ENCODE measurements at places on chromosomes 2 and 18.

DNA sequence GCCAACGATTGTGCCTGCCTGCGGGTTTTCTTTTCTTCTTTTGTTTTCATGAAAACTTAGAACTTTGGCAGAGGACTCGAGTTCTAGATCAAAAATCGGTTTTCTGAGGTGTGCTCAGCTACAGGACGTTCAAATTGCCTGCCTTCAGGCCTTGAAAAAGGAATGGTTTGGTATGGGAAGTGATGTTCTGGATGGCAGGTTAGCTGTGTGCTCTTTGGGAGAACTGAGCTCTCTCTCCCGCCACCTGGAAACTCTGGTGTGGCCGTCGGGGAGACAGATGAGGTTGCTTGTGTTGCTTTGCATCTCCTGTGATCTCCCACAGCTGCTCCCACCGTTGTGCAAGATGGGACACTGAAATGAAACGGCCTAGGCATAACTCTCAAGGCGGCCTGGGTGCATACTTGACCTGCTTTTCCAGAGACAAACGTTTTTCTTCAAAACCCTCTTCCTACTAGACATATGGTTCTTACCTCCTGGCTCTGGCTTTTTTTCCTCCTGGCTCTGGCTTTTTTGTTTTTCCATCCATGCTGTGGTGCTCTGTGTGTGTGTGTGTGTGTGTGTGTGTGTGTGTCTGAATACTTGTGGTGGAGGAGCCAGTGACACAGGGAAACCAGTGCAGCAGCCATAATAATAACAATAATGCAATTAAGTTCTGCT is 2.0 kb downstream of the FMNL2 start:
- DNase-seq = peak; percentile 43

DNA sequence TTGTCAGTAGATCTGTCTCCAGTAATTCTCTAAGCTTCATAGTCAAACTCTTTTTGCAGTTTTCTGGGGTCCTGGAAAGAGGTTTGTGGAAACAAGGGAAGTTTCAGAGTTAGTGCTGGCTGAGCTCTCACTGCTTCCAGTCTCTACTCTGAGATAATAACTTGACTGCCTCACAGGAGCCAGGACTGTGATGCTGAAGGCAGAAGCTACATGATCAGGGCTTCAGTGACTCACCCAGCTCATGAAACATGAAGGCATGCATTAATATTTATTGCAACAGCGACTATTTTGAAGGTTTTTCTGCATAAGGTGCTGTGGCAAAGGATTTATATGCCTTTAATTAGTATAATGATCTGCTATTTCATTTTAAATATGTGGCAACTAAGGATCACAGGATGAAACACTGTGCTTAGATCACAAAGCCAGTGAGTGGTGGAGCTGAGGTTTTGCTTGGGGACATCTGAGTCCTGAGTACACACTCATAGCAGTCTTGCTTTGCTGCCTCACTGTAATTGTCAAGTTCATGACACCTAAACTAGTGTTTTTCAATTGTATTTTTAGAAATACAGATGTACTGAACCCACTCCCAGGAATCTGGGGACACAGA is 448.4 kb upstream of the GCFC2 start:
- DNase-seq = no peak

DNA sequence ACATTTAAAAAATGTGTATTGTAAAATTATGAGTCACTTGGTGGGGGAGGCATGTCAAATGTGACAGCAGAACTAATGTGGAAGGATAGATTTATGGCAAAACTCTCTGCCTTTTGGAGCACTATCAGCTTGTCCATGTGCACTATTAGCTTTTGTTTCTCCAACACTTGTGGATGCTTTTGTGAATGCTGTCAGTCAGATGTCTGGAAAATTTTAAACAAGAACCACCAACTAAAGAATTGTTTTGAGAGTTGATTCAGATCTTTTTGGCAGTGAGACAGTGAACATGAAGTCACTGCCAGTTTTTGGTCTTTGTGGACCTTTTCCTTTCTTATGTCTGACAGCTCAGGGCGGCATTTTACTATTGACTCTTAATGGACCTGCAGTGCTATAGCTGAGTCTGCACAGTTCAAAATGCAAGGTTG is 72.4 kb downstream of the KIAA1328 start:
- DNase-seq = peak; percentile 38

GRCh38 chr2:3628800-3629199 is 29.2 kb upstream of the ALLC start:
- no peak for DNase-seq

GRCh38 chr2:11466307-11467128 is 557 bp upstream of the E2F6 start:
- DNase-seq = no peak

DNA sequence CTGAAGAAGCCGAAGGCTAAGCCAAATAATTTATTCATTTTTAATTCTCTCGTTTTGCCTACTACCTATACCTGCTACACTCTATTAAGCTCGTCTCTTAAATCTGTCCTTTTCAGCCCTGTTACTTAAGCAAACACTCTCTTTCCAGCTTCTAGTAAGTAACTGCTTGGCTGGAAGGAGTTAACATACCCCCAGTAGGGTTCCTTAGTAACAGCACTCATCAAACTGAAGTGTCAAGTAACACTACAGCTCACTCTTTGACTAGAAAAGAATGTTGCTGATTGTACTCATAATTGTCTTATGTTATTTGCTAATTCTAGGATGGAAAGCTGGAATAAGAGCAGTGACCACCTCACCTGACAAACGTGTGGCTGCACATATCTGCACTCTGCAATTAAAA is 120.0 kb upstream of the SCN7A start:
- no peak for DNase-seq

Data from fibroblast of mammary gland (primary cell).